Stimulated activated CD4-positive, alpha-beta T cell treated with anti-CD3 and anti-CD28 coated beads, Interleukin-2, amount 100 ng/mL, for 48 hours (primary cell): ENCODE measurements at places on chromosomes 2 and 18.

DNA sequence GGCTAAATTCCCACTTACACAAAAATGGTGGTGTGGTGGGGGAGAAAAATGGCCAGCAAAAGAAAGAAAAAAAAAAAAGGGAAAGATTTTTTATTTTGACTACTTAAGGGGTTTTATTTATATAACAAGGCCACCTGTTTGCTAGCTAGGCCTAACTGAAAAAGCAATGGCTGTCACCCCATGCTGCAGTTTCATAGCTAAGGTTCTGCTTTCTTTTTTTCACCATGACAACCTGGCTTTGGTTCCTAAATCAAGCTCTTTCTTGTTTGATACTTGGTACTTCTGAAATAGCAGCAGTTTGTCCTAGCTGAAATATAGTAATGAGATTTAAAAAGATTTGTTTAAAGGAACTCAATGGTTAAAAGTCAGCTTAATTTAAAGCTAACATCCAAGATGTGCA is 433.2 kb upstream of the MEX3C start:
- no peak for DNase-seq

- DNase-seq = no peak
These were observed 84.7 kb upstream of the TMEM200C start for GRCh38 chr18:5979971-5980457.

DNA sequence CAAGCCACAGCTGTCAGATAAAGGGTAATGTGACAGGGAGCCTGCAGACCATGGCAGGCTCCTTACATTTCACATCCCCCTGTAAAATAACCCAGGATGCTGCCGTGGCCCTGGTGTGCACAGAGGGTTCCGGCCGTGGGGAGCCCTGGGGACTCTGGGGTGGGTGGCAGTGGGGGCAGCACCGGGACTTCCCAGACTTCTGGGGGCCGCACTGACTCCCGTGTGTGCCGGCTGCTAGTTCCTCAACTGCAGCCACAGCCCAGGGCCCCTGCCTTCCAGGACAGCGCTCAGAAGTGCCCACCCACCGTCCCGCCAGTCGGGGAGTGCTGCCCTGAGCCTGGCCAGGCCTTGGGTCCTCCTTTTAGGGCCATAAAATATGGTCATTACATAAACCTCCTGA is 56.5 kb downstream of the CIB4 start:
- DNase-seq = no peak

GRCh38 chr18:43934322-43934721 is 657.0 kb upstream of the SYT4 start:
- DNase-seq = no peak

- no peak for DNase-seq
These were observed 255.5 kb downstream of the RNF152 start for GRCh38 chr18:61637319-61637718.

- DNase-seq = no peak
These were observed 4.1 kb downstream of the SERTAD2 start for GRCh38 chr2:64649626-64650025.
